ENCODE measurements at places on chromosomes 6 and 20. TPM values are rescaled to one million over a fixed set of nuclear protein-coding genes. Genes with fewer than 3 reads are reported as not detected.

DNA sequence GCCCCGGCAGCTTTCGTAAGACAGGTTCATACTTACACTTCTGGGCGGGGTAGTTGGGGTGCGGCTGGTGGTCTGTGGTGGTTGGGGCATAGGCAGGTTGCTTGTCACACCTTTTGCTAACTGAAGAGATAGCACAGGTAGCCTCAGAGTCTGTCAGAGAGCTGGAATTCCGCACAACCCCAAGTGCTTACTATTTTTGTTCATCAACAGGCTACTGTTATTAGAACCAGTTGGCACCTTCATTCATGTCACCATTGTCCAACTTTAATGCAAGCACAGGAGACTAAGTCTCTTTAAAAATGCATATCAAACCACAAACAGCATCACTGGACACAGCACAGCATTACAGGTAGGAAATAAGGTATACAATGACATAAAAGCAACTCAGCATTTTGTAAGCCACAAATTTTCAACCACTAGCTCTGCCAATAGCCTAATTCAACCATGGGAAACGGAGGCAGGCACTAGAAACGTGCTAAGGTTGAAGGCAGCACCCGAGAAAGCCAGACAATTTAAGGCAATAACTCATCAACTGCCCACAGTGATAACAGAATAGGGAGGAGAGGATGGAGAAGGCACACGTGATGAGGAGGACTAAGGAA lies 143.8 kb downstream of the ZMYND8 start:
- DNase-seq = no peak

GRCh38 chr6:140388192-140388802 lies 1013.8 kb upstream of the CITED2 start:
- no peak for DNase-seq

DNA sequence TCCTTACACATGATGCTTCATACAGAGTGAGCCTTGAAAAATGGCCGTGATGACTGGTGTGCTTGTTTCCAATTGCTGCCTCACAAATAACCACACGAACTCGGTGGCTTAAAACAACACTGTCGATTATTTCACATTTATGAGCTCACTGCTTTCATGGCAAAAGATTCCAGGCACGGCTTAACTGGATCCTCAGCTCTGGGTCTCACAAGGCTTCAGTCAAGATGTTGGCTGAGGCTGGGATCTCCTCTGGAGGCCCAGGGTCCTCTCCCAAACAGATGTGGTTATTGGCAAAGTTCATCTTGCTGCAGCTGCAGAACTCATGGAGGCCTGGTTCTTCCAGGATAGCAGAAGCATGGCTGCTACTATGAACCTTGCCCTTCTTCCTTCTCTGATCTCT lies 144.6 kb downstream of the TFAP2C start:
- DNase-seq = no peak

- no peak for DNase-seq
Measured at GRCh38 chr20:3995067-3995748, 20.1 kb downstream of the RNF24 start.

DNA sequence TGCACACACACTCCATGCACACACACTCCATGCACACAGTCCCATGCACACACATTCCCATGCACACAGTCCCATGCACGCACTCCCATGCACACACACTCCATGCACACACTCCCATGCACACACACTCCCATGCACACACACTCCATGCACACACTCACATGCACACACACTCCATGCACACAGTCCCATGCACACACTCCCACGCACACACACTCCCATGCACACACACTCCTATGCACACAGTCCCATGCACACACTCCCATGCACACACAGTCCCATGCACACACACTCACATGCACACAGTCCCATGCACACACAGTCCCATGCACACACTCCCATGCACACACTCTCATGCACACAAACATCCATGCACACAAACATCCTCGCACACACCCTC lies 168.4 kb downstream of the TTLL2 start:
- no peak for DNase-seq

DNA sequence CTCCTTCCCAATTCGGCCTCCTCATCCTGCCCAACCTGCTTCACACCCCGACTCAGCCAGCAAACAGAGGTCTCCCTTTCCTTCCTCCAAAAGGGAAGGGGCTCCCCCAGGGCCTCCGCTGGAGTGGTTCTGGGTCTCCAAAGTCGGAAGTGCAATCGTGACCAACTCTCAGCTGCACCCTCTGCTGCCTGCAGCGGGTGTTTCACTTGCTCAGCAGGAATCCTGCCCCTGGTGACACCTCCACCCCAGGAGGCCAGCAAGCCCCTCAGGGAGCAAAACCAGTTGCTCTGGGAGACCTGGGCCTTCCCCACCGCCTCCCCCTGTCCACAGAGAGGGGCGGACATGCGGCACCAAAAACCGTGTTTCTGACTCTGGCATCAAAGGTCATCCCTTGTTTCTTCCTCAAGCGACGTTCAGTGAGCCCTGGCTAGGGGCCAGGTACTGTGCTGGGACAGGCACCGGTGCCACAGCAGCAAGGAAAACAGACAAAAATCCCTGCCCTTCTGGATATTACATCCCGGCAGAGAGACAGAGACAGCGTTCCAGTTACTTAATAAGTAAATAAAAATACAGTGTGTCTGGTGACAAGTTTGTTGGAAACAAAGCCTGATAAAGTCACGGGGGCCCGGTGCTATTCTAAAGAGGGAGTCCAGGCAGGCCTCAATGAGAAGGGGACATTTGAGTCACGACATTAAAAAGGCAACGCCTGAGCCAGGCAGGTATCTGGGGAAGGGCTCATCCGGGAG lies 219.0 kb downstream of the BMP7 start:
- no peak for DNase-seq

DNA sequence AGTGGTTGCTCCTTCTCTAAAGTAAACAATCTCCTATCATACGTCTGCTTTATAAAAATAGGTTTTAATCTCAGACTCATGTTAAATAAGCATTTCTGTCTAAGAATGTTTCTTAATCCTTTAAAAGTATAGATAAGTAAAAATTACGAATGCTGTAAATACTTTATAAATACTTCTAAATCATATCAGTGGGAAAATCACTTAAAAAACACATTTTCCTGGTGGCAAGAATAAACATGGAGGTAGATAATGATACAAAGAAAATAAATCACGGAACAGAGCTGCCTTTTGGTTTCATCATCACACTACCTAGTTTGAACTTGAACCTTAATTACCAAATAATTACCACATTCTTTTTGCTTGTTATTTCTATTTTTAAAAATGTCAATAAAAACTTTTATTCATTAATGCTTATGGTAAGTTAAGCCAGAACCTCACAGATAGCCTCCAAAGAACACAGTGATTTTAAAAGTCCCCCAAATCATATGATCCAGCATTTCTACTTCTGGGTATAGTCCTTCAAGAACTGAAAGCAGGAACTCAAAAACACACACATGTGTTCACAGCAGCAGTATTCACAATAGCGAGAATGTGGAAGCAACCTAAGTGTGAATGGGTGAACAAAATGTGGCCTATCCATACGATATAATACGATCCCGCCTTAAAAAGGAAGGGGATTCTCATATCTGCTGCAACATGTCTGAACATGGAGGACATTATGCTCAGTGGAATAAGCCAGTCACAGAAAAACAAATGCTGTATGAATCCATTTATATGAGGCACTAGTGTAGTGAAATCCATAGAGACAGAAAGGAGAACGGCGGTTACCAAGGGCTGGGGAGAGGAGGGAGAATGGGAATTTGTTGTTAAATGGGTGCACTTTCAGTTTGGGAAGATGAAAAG lies 72.4 kb downstream of the SLC22A23 start:
- no peak for DNase-seq

GRCh38 chr6:5248302-5249098 lies 12.2 kb downstream of the LYRM4 start:
- no peak for DNase-seq

DNA sequence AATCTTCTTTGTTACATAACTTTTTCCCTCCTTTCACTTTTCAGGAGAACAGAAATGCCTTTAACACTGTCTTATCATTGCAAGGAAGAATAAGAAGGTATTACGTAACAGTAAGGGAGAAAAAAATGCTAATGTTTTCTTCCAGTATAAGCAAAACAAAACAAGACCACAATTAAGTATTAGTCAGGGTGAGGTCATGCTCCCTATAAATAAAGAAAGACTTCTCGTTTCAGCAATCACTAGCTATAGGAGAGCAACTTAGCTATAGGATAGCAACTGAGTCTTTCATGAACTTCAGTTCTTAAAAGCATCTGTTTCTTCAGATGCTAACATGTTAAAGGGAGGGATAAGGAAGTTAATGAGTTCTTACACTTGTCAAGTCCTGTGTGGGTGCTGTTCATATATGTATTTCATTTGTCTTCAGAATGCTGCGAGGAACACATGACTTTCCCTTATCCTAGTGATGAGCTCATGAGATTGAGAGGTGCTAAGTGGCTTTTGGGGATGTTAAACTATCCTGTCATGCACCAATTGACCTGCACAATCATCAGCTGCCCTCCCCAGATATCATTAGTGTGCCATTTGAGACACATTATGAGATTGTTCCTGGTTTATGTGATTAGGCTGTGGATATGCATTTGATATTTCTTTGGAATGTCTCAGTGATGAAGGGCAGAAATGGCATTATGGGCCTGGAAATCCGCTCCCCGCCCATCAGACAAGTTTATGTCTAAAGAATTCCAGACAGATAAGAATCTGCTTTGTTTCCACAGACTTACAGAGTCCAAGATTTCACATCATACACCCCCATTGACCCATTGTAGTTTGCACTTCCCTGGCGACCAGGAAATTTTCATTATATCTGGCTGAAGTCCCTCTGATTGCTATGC lies 37.5 kb downstream of the LAMA4 start:
- peak; percentile 90 for DNase-seq

- DNase-seq = no peak
Measured at GRCh38 chr6:47105469-47106178, 63.5 kb upstream of the ADGRF1 start.

GRCh38 chr6:15389765-15390723 lies 144.2 kb downstream of the JARID2 start:
- peak; percentile 7 for DNase-seq

GRCh38 chr6:170456886-170457698 lies 96.0 kb downstream of the PSMB1 start:
- DNase-seq = no peak

GRCh38 chr20:43534791-43535350 lies 24.0 kb upstream of the SGK2 start:
- no peak for DNase-seq

GRCh38 chr20:16712511-16712947 lies 17.3 kb upstream of the SNRPB2 start:
- DNase-seq = no peak

GRCh38 chr6:107689190-107689589 lies 134.9 kb downstream of the SCML4 start:
- DNase-seq = no peak

DNA sequence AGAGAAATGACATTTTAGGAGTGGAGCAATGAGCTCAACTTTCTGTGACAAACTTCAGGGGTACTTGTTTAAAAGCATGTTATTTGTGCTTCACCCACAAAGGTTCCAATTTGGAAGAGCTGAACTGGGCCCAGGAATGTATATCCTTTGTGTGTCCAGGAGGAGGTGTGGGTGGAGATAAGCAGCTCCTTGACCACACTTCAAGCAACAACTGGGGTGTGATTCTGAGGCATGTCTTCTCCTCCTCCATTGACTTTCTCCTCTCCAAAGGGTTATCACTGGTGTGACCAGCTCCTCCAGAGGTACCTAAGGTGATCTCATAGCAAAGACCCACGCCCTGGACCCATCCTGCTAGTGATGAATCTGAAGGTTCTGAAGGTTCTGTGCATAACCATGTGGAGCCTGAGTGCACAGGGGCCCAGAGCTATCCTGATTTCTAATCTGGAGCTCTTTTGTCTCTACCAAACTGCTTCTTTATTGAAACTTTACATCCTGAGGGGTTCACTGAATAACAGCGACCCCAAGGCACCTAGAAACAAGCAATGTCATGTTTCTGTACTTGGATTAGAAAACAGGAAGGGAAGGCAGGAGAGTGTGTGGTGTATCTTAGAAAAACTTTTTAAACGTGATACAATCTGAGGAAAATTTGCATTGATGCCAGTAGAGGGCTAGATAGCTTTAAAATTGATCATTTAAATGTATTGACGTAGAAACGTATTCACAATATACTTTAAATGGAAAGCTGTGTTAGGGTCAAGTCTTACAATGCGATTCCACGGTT lies 60.9 kb upstream of the CD93 start:
- DNase-seq = no peak

DNA sequence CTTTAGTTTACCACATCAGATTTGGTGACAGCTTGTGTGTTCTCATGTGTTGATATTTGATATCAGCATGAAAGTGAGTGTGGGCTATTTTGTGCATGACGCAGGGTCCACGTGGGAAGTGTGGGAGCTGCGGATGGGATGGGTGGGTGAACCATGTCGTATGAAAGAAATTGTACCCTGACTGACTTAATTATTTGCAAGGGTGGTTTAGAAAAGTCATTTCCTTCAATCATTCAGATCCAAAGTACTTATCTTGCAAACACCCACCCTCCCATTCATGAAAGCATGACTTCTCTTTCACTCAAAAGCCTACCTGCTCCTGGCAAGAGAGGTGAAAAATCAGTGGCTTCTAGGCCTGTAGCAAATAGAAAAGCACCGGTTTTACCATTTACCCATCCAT lies 91.8 kb upstream of the BACH2 start:
- DNase-seq = no peak

GRCh38 chr6:106648651-106649308 lies 19.4 kb downstream of the QRSL1 start:
- no peak for DNase-seq

GRCh38 chr6:125252891-125253290 lies 48.9 kb downstream of the HDDC2 start:
- DNase-seq = no peak

GRCh38 chr6:4304927-4305455 lies 169.6 kb upstream of the ECI2 start:
- no peak for DNase-seq

- DNase-seq = no peak
Measured at GRCh38 chr20:25177890-25178321, 17.6 kb upstream of the ENTPD6 start.

DNA sequence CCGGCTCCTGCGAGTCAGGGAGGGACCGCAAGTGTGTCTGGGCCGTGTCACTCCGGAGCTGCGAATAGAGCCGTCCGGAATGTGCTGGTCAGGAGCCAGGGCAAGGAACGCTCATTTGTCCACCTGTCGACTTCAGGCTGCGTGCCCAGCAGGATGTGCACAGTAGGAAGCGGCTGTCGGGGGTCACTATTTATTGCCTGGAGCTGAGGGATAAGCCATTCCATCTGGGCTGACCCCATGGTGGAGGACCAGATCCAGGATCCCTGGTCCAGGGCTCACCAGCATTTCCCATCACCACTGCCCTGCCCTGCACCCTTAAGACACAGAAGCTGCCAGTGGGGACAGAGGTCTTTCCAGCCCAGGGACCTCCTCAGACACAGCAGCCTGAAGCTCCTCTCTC lies 14.7 kb downstream of the NTSR1 start:
- DNase-seq = peak; percentile 40

- DNase-seq = no peak
Measured at GRCh38 chr20:4069751-4070150, 54.4 kb upstream of the RNF24 start.

- DNase-seq = peak; percentile 88
Measured at GRCh38 chr6:2857580-2858337, 16.1 kb upstream of the SERPINB1 start.

Gene C20orf144
- 0.11 TPM for total RNA-seq

Gene RNF39
- not detected for total RNA-seq

Gene TINAG
- total RNA-seq = not detected

Gene CNKSR3
- 7.3 TPM for total RNA-seq

Gene SNPH
- 6.4 TPM for total RNA-seq

Gene GNAS-AS1
- total RNA-seq = 0.11 TPM

Gene LST1
- total RNA-seq = 0.14 TPM

Gene RNF5
- 31.5 TPM for total RNA-seq

Gene CCR6
- total RNA-seq = not detected

Gene LY6G6C
- total RNA-seq = not detected

Gene KCNQ5
- not detected for total RNA-seq

Gene LINC00237
- total RNA-seq = not detected

Gene OR2H2
- not detected for total RNA-seq

Gene ANGPT4
- not detected for total RNA-seq
